ENCODE measurements at places on chromosomes 3 and 15. TPM values are rescaled to one million over a fixed set of nuclear protein-coding genes. Genes with fewer than 3 reads are reported as not detected.

The FBXL2 gene
- 3.8 TPM for total RNA-seq

The TGM5 gene
- total RNA-seq = not detected

The DISP2 gene
- total RNA-seq = 0.49 TPM

The CTXN2 gene
- 0.20 TPM for total RNA-seq

The CHRNA7 gene
- 2.0 TPM for total RNA-seq

The GHSR gene
- not detected for total RNA-seq

The ATP10A gene
- total RNA-seq = not detected

The LRRIQ4 gene
- not detected for total RNA-seq

The CPLX3 gene
- not detected for total RNA-seq

The NANOGP8 gene
- total RNA-seq = not detected

The GTF2E1 gene
- 40.3 TPM for total RNA-seq

The RPL39L gene
- total RNA-seq = 44.1 TPM

The IMP3 gene
- total RNA-seq = 148 TPM

The IQCF6 gene
- total RNA-seq = not detected

The SLC30A4 gene
- 3.3 TPM for total RNA-seq

The DAZL gene
- not detected for total RNA-seq

The CCDC80 gene
- total RNA-seq = 136 TPM

The DUT gene
- total RNA-seq = 80.2 TPM

The FBLN2 gene
- 0.30 TPM for total RNA-seq

The PLCH1 gene
- total RNA-seq = 0.17 TPM

The SERPINI1 gene
- 4.4 TPM for total RNA-seq

The ATP2B2 gene
- total RNA-seq = not detected

The HRH1 gene
- 13.9 TPM for total RNA-seq

The CCDC39 gene
- total RNA-seq = not detected

The FRMD4B gene
- 0.25 TPM for total RNA-seq

The CATSPER2 gene
- 0.10 TPM for total RNA-seq
